ENCODE measurements at places on chromosomes 4 and X.

GRCh38 chr4:93182722-93183121, 645.8 kb upstream of the ATOH1 start:
- no peak for DNase-seq

DNA sequence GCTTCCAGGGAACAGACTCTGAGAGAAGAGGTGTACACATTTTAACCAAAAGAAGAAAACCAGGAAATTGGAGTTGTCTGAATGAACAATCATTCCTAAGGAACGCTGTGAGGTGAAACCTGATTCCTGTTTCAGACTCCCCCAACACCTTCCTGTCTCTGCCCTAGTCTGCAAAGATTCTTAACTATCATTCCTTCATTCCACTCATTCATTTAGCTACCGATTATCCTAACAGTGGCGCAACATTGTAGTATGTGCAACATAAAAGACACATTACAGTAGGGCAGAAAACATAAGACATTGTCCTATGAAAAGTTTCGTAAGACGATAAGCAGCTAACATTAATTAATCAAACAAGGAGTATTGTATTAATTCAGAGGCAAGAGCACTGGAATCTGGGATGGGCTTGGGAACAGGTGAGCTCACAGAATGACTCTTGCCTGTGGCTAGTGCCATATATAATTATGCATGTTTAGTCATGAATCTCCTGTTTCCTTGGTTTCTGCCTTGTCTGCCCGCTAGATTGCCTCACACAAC, 23.8 kb upstream of the ADH7 start:
- DNase-seq: no peak

DNA sequence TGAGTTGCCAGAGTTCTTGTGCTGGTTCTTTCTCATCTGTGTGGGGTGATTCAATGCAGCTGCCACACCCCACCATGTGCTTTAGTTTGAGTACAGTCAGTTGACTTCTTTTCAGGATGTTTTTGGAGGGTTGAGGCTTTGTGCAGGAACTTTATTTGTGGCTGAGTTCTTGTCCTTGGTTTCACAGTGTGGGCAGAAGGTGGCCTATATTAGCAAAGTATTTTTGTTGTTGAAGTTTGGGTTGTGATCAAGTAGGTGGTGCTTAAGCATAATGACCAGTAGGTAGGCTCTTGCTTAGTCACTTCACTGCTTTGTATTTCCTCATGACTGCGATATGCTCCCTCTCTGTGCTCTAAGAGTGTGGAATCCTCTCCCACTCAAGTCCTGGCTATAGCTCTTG, 80.3 kb downstream of the ARHGAP24 start:
- no peak for DNase-seq

DNA sequence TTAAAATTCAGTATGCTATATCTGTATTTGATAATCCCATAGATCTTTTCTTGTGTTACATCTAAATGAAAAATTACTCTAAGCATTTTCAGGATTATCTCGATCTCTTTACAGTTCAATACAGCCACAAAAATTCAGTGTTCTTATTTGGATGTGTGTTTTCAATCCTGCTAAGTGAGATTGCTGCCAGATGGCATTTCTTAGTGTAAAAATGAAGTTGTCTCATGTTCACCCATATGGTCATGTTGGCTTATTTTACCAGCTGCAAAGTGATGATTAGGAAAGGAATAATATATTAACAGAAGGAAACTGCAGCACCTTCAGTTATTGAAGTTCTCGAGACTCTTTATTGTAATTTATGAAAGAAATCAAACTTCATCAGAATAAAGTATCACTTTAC, 12.1 kb upstream of the FAM47A start:
- DNase-seq: no peak

GRCh38 chrX:74529311-74529710, 85.1 kb downstream of the RLIM start:
- DNase-seq: no peak

- DNase-seq: no peak
Measured at GRCh38 chr4:25433966-25434827, 57.1 kb downstream of the ANAPC4 start.

DNA sequence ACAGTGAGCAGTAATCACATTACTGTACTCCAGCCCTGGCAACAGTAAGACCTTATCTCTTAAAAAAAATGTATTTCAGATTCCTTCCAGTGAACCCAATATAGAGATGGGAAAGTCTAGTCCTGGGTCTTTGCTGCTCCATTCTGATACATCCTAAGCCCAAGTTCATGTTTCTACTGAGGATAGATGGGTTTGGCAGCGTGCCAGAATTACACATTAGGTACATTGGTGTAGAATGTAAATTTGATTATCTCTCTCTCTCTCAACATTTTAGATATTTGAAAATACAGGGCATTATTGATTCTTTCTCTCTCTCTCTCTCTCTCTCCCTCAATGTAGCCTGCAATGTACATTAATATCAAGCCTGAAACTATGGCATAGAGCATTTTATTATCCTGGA, 43.5 kb upstream of the ZNF330 start:
- peak; percentile 33 for DNase-seq
